Activated CD4-positive, alpha-beta T cell treated with anti-CD3 and anti-CD28 coated beads, Interleukin-10, Interleukin-2, amounts not matched to agents 100 ng/mL and 50 ng/mL, durations not matched to agents 16 hours and 8 hours (primary cell): ENCODE measurements at places on chromosomes 5 and 9.

- DNase-seq = no peak
Measured at GRCh38 chr9:124302921-124303320, 45.2 kb downstream of the NEK6 start.

DNA sequence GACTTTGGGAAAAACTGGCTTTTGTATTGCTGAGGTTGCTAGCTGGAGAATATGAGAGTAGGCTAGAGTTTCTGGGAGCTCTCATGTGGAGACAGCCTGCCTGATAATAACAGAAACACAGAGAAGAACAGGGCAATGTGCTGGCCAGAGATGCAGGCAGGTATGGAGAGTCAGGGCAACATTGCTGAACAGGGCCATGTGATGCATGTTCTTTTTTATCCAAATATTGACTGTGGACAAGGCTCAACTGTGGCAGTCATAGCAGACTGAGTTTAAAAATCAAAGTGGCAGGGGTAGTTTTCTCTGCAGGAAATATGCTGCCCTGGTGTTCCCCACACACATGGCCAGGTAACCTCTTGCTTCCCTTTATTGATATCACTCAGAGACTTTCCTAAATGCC, 381.1 kb downstream of the RASEF start:
- DNase-seq = no peak

DNA sequence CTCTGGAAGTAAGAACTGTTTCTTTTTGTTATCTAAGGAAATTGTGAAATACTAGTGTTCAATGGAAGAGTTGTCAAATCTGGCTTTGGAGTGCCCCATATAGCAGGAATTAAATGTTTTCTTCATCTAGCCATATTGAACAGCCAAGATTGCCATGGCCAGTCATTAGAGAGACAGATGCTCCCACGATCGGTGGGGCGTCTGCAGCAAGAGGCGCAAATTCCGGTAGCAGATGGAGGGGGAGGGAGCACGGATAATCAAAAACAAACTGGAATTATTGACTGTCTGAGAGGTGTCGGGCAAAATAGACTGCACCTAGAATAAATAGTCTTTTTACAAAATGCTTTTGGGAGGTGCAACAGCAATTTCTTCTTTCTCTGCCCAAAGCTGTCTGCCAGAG, 139.1 kb upstream of the FSTL4 start:
- no peak for DNase-seq

DNA sequence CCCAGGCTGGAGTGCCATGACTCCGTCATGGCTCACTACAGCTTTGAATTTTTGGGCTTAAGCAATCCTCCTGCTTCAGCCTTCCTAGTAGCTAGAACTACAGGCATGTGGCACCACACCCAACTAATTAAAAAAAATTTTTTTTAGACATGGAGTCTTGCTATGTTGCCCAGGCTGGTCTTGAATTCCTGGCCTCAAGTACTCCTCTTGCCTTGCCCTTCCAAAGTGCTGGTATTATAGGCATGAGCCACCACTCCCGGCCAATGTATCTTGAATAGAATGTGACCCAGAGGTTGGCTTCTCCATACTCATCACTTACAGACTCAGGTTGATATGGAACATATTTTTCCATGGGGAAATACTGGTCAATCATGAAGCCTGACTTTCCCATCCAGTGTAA, 51.2 kb upstream of the JAK2 start:
- no peak for DNase-seq
